ENCODE measurements at places on chromosomes 7 and 10.

DNA sequence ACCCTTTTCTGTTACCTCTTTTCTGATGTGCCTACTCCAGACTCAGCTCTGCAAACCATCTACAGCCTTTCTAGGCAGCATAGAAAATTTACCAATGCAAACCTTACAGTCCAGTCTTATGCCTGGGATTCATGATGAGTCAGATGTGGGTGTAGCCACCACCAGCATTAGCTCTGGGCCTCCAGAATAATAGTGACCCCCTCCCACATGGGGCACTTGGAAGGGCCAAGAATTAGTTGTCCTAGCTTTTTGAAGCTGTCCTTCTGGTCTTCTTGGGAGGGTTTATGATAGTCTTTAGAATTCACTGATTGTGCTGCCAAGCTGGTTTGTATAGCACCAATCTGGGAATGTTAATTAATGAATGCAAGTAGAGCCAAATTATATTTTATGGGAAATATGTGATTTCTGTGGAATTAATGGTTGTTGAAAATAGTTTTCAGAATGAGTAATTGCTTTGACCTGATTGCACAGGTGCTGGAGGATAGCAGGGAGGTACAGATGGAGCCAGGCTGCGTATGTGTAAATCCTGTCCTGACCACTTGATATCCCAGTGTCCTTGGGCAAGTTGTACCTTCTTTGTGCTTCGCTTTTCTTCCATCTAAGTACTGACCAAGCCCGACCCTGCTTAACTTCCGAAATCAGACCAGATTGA is 94.8 kb downstream of the CPED1 start:
- no peak for DNase-seq

DNA sequence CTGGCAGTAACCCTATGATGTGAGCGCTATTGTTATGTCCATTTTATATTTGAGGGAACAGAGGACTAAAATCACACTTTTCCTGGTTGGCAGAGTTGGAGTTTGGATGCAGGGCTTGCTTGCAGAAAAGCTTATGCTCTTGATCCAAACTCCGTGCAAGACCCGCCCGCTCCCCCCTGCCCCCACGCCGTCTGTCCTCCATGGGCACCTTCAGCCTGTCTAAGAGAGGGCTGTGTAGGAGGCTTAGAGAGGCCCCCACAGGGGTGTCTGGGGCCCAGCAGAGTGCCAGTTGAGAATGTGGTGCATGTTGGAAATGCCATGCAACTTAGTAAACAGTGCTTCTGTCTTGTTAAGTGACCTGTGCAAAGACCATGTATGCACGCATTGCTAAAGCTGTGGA is 170.5 kb upstream of the NPY start:
- no peak for DNase-seq

DNA sequence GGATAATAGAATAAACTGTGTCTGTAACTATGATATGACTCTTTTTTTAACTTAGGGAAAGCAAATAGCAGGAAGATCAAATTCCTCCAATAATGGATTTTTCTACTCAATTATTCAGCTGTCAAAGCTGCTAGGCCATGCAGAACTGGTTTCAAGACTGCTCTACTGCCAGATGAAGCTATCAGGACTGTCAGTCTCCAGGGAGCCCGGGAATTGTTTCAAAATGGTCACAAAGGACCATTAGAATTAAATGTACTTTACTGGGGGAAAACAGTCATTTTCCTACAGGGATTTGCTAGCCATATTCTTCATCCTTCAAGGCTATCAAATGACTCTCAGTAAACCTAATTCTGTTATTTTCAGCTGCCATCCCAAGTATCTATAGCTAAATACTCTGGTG is 276.3 kb downstream of the LHFPL3 start:
- DNase-seq: no peak

GRCh38 chr10:118939211-118940007 is 90.1 kb upstream of the NANOS1 start:
- no peak for DNase-seq

GRCh38 chr7:47488201-47488968 is 93.5 kb downstream of the TNS3 start:
- DNase-seq: no peak

GRCh38 chr7:15891151-15891881 is 204.8 kb upstream of the MEOX2 start:
- no peak for DNase-seq

- DNase-seq: no peak
Observed at GRCh38 chr7:43395351-43395750, 187.6 kb upstream of the STK17A start.

DNA sequence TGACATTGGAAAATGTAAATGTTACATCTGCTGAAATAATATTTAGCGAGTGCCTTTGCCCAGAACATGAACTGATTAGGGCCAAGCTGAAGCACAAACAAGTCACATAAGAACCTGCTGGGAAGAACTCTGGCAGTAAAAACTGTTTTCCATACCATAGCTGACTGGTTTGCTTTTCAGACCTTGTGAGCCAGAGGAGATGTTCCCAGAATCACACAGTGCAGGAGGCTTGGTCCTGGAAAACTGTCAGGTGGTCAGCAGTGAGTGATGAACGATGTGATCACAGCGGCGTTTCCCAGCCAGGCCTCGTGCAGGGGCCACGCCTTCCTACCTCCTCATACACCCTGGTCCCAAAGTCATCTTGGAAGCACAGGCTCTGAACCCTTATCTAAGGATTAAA is 164.2 kb upstream of the EEPD1 start:
- no peak for DNase-seq

DNA sequence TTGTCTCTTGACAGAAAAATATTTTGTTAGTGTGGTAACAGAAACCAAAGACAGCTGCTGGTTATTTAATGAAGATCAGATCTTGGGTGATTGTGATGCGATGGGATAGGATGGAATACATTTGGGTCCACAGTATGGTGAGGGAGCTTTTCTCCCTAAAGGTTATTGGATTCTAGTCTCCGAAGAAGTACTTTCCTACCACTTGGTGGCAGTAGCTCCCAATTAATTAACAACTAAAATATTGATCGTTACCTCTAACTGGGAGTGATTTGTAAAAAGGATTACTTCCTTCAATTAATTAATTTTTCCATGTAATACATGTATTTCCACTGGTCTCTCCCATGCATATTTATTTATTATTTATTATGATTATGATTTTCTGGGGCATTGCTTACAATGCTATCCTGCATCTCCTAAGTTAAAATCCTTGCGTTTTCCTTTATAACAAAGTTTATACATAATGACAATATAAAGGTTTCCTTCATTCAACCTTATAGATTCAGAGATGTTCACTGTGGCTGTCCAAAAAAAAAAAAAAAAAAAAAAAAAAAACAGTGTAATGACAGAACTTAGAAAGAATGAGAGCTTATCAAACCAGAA is 25.6 kb downstream of the TMEM196 start:
- DNase-seq: no peak

DNA sequence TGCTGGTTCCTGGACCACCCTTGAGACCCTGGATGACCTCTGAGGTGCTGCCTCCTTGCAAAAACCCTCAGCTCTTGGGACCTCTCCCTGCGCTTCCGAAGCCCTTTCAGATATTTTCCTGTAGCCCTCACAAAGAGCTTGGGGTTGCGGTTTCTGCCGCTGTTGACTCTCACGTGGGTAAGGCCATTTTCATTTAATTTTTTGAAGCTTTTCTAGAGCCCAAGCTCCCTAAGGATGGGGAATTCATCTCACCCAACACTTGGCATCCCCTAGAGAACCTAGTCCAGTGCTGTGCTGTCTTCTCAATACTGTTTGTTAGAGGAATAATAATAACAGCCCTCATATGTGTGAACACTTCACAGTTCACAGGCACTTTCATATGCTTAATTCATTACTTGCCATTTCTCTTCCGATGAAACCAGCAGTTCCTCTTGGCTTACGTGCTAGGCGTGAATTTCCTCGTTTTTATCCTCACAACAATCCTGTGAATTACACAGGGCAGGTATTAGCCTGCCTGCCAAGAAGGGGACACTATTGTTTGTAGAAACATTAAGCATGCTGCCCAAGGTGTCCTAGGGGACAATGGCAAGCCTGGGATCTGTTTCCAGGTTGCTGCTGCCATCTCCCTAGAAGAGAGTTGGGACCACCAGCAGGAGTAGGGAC is 71.6 kb upstream of the CTBP2 start:
- DNase-seq: no peak

GRCh38 chr10:71223347-71224058 is 11.1 kb downstream of the UNC5B start:
- no peak for DNase-seq

DNA sequence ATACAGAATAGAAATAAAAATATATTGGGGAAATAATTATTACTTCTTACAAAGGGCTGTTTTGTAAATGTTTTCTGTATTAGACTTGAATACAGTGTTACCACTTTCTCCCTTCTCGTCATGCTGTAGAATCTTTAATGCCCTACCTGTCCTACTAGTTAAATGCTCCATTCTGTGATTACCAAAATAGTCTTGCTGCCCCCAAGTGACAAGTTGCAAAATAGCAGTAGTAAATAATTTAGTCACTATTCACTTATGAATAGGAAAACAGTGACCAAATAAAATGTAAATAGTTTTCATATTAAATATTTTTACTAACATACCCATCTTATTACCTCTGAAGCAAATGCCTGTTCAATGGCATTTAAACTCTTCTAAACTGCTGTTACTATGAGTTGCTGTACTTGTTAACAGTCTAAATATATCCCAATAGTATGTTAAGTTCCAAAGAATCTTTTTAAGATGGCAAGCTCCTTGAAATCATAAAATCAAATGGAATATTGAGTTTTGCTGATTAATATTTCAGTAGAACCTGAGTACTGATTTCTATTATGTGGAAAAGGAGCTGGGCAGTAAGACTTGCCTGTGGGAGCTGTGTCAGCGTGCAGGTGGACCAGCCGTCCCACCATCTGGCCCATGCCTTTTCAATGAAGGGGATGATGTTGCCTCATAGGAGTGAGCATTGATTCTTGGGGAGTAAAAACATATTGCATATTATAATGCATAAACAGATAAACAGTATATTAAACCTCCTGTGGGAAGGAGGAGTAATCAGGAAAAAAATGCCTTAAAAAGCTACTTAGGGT is 18.1 kb upstream of the OIT3 start:
- peak; percentile 6 for DNase-seq

- DNase-seq: no peak
Observed at GRCh38 chr7:151775547-151776443, 101.1 kb downstream of the PRKAG2 start.

DNA sequence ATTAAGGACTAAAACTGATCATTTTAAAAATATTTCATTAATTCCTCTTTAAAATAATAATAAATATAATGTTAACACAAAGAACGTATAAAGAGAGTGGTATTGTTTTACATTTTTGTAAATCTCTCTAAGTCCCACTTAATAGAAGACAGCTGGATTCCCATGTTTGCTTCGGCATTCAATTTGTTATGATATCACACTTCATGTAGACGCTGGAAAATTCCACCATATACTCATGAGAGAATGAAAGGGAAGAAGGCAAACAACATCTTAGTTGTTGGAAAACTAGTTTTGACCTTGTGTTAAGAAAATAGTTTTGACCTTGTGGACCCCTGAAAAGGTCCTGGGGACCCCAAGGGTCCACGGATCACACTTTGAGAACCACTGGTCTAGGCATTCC is 85.3 kb upstream of the MGMT start:
- DNase-seq: no peak

- DNase-seq: no peak
Observed at GRCh38 chr7:106418526-106418925, 133.7 kb upstream of the NAMPT start.

- DNase-seq: no peak
Observed at GRCh38 chr7:6271060-6271658, 1.3 kb downstream of the CYTH3 start.

GRCh38 chr10:86377797-86378146 is 11.2 kb upstream of the GRID1 start:
- DNase-seq: no peak

- DNase-seq: no peak
Observed at GRCh38 chr10:84254552-84255478, 10.0 kb downstream of the RGR start.

GRCh38 chr10:119658274-119658673 is 7.1 kb downstream of the BAG3 start:
- DNase-seq: no peak

- DNase-seq: no peak
Observed at GRCh38 chr7:158572000-158572828, 15.4 kb downstream of the PTPRN2 start.

DNA sequence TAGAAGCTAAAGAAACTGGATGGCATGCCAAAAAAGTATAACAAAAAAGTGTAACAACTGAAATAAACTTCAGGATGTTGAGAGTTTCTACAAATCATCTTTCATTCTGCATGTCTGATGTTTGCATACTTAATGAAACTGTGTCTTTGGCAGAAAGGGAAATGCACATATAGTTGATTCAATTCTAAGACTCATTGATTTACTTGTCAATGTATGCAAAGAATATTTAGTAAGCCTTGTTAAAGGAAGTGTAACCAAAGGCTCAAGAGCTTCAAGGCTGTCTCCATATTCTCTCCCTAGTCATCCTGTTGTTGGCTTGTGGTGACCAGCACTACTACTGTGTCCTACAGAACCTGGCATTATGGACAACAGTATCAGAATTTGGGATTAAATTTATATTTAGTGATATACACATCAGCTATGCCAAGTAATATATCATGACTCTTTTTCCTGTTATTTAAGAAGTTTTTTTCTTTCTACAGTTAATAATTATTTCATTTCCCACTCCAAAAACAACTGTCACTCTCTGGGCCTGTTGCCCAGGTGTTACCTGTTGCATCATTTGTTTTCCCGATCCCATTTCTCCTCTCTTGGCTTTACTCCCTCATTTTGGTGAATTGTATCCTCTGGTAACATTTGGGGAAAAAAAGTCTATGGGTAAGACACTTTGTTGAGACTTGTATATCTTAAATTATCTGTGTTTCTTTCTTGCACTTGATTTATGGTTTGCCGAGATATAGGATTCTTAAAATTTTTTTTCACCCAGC is 226.6 kb upstream of the BMPER start:
- DNase-seq: no peak

GRCh38 chr10:22833781-22834180 is 94.1 kb upstream of the ARMC3 start:
- DNase-seq: no peak

- no peak for DNase-seq
Observed at GRCh38 chr10:1373287-1373686, 317.1 kb downstream of the WDR37 start.

Measured in stimulated activated naive CD4-positive, alpha-beta T cell (primary cell).